ENCODE measurements at places on chromosomes 4 and X.

GRCh38 chr4:63221477-63221876, 1187.8 kb downstream of the TECRL start:
- no peak for DNase-seq

DNA sequence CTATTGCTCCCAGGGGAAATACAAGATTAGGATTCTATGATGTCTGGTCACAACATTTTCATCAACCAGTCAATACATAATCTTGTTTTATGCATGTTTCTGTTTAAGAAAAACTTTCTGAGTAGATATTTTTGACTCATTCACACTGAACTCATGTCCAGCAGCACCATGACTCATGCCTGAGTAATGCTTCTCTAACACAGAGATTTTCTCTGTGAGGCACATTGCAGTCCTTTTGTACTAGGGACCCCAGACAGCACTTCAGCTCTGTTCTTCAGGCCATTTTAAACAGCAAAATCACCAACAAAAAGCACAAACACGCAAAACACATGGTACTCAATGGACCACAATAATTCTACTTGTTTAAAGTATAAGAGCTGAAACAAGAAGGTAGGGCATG, 83.6 kb downstream of the MXRA5 start:
- no peak for DNase-seq

DNA sequence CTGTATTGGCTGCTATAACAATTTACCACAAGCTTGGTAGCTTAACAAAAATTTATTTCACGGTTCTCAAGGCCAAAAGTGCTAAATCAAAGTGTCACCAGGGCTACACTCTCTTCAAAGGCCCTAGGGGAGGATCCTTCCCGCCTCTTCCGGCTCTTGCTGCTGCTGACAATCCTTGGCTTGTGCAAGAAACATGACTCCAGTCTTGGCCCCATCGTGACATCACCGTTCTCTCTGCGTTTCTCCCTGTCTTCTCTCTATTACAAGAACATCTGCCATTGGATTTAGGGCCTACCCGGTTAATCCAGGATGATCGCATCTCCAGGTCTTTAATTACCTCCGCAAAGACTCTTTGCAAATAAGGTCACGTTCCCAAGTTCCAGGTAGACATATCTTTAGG, 10.4 kb upstream of the CLCN4 start:
- DNase-seq = no peak

- DNase-seq = no peak
Observed at GRCh38 chr4:41146716-41147506, 67.4 kb downstream of the APBB2 start.

GRCh38 chr4:110020646-110021443, 108.2 kb downstream of the EGF start:
- no peak for DNase-seq

DNA sequence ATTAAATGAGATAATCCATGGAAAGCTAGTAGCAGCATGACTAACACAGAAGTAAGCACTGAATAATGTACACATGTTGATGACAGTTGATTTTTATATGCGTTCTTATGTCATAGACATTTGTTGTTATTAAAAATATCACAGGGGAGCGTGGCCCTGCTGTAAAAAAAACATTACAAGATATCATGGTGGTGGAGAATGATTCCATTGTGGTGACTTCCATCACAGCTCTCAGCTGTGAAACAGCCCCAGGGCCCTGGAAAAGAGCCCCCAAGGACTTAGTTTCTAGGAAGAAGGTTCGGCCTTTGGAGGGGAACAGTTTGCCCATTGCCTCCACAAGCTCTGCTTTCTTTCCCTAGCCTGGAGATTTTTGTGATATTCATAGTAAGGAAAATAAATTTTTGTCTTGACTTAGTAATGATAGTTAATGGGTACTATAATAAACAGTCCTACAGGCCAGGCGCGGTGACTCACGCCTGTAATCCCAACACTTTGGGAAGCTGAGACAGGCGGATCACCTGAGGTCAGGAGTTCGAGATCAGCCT, 49.9 kb downstream of the FAM114A1 start:
- no peak for DNase-seq

GRCh38 chr4:118180776-118181175, 146.5 kb downstream of the NDST3 start:
- DNase-seq = no peak

- no peak for DNase-seq
Observed at GRCh38 chr4:5471206-5471605, 237.2 kb downstream of the EVC2 start.

DNA sequence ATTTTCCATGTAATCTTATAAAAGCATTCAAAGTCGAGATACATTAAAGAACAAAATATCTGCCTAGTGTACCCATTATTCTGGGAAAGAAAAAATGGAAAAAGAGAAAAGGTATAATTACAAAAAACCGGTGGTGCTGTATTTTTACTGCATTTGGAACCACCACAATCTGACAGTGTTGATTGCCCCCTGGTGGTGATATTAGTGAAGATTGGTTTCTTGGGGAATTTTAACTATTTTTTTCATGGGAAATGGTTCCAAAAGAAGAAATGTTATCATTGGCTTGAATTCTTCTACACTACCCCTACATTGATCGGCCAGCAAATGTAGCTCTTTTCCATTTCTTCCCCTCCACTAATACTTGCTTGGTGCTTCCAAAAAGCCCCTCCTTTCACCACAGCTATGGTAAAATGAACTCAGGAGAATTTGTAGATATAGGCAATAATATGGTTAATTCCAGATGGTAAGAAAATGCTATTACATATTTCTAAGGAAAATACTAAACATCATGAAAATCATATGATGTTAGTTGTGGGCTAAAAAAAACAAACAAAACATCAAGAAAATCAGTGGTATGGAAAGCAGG, 50.0 kb downstream of the COX18 start:
- no peak for DNase-seq

Measured in NCI-H1417 treated with DMSO at 0.1 percent for 48 hours (cell line).